Regular cardiac myocyte (primary cell): ENCODE measurements at places on chromosomes 4 and X. TPM values are rescaled to one million over a fixed set of nuclear protein-coding genes. Genes with fewer than 3 reads are reported as not detected.

NAP1L2 gene
- 2.3 and 2.8 TPM in 2 replicates for total RNA-seq

MMRN1 gene
- total RNA-seq: 3.4 and 3.8 TPM in 2 replicates

HS3ST1 gene
- 0.56 and 1.5 TPM in 2 replicates for total RNA-seq

KCTD8 gene
- 0.77 and 3.1 TPM in 2 replicates for total RNA-seq

ODAPH gene
- total RNA-seq: not detected in 2 replicates

CT45A2 gene
- total RNA-seq: not detected in 2 replicates

LINC00632 gene
- 5.2 and 5.4 TPM in 2 replicates for total RNA-seq

IL2RG gene
- not detected in 2 replicates for total RNA-seq

F8A3 gene
- total RNA-seq: 2.7 and 2.8 TPM in 2 replicates

RNF128 gene
- 1.2 and 2.0 TPM in 2 replicates for total RNA-seq

HPSE gene
- 0.56 and 0.58 TPM in 2 replicates for total RNA-seq

NOX1 gene
- total RNA-seq: not detected in 2 replicates

IL21 gene
- not detected in 2 replicates for total RNA-seq

CABS1 gene
- total RNA-seq: not detected in 2 replicates

ZBTB49 gene
- total RNA-seq: 2.7 and 3.4 TPM in 2 replicates

SH2D1A gene
- not detected in 2 replicates for total RNA-seq

USP17L27 gene
- not detected in 2 replicates for total RNA-seq

ZNF718 gene
- 4.5 and 6.9 TPM in 2 replicates for total RNA-seq

SLC25A14 gene
- total RNA-seq: 12.4 and 13.8 TPM in 2 replicates

CT45A10 gene
- total RNA-seq: not detected in 2 replicates

IL1RAPL2 gene
- not detected in 2 replicates for total RNA-seq

FANCB gene
- 5.4 and 13.4 TPM in 2 replicates for total RNA-seq

ITM2A gene
- 0.28 and 0.58 TPM in 2 replicates for total RNA-seq

GPR34 gene
- not detected in 2 replicates for total RNA-seq

VEGFC gene
- total RNA-seq: 35.5 and 42.4 TPM in 2 replicates

PAGE1 gene
- total RNA-seq: not detected in 2 replicates

LRCH2 gene
- 5.0 and 7.0 TPM in 2 replicates for total RNA-seq

PCDH19 gene
- under 0.01 TPM in 2 replicates for total RNA-seq

TMEM255A gene
- total RNA-seq: under 0.01 TPM in 1 of 2 replicates, not detected in the other

PIGA gene
- 11.8 and 11.9 TPM in 2 replicates for total RNA-seq

RAB9B gene
- 0.96 and 2.0 TPM in 2 replicates for total RNA-seq

IL9R gene
- under 0.01 and 0.19 TPM in 2 replicates for total RNA-seq

PYURF gene
- total RNA-seq: 45.7 and 80.9 TPM in 2 replicates

MOB1B gene
- total RNA-seq: 13.8 and 15.0 TPM in 2 replicates

UGT2B17 gene
- not detected in 2 replicates for total RNA-seq
